ENCODE measurements at places on chromosomes 13 and 19.

DNA sequence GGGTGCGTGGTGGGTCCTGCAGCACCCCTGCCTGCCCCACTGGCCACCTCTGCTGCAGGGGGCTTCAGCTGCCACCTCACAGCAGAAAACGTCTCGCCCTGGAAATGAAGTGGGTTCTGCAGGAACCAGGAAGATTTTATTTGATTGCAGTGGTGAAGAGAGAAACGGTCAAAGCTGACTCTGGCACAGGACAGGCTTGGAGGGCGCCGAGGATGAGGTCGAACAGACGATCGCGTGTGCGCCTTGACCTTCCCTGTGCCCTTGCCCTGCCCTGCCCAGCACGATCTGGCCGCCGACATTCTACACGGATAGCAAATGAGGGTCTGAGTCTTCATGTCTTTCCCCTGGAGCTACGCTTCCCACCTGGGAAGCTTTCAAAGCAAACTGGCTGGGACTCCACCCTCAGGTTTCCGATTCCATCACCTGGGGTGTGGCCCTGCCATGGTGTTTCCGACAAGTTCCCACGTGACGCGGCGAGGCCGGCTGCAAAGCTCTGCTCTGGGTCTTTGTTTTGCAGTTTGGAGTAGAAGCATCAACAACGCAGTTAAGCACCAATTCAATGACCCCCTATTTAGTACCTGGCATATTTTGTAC lies 50.3 kb upstream of the TUBGCP3 start:
- no peak for DNase-seq

DNA sequence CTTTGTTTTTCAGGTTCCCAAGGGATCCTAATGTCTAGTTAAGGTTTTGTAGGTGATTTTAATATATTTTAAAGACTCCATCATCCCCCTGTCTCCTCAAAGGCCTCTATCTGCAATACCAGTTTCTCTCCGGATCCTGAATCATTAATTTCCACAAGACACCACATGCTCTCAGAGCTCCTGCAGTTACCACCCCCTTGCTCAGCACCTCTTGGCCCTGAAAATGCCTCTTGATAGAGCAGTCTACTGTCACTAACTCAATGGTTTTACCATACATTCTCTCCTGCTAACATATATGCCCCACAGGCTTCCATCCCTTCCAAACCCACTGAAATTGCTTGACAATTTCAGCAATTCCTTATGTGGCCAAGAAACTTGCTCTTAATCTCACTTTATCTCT lies 1.9 kb upstream of the PEG3 start:
- DNase-seq = no peak

DNA sequence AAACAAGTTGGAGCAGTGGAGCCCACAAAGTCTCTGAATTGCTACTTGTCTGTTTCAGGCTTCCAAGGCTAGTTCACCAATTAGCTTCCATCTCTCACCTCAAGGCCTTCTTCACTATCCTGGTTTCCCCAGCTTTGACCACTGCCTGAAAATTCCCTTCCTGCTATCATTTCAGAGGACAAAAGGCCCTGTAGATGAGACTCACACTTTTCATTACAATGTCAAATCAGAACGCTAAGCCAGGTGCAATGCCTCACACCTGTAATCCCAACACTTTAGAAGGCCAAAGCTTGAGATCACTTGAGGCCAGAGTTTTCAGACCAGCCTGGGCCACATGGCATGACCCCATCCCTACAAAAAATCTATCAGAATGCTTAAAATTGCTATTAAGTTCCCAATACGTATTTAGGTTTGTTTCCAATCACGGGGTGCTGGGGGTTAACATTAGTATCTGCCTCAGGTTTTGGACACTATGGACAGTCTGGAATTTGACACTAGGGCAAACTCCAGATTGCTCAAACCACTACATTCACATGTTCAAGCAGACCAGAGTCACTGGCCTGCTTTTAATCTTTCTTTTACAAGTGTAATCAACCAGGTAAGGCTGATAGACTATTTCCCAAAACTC lies 5.5 kb downstream of the TPT1 start:
- DNase-seq = no peak

DNA sequence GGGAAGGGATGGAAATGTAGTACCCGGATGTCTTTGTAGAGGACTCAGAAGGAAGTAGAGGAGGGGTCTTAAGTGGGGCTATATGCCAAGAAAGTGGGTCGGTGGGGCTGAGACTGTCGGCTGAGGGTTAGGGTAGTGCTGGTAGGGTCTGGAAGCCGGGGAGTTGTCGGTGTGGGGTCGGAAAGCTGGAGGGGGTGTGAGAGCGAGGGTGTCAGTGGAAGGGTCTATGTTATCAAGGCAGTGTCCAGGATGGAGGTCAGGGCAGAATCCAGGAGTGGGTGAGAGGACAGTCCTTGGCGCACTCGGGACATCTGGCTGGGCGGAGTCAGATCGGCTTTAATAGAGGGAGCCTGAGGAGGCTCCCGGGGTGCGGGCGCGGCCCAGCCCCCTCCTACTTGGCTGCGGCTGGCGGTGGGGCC lies 1.7 kb downstream of the HSPB6 start:
- peak; percentile 32 for DNase-seq

DNA sequence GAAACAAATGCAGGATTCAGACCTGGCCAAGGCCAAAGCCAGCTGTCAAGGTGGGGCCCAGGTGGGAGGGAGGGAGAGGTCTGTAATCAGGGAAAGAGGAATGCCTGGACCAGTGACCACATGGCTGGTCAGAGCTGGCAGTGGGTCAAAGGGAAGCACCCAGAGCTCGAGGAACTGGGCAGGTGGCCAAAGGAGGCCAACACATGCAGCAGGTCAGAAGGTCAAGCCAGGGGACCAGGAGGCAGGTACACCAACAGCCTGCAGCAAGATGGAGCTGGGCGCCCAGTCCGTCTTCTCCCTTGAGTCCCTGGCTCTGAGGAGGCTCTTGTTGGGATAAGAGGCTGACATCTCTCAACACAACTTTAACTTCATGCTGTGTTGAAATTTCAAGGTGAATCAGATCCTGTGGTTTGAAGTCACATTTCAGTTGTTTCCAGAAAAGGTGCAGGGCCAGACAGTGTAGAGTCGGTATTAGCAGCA lies 17.1 kb downstream of the GPATCH1 start:
- DNase-seq = no peak

GRCh38 chr13:99396446-99396845 lies 89.2 kb upstream of the GPR183 start:
- no peak for DNase-seq

DNA sequence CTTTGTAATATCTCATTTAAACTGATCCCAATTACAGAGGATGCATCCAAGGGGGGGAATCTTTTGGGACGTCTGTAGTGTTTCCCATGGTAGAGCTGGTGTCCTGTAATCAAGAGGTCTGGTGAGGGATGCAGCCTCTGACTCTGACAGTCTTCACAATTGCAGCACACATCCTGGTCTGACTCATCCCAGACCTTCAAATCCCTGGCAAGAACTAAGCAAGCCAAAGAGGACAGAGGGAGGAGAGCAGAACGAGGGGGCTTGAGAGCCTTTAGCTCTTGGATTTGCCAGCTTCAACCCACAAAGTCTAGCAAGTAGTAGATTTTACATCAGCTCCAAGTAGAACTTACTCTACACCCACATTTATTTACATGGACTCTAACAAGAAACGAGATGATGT lies 17.3 kb upstream of the FCGBP start:
- DNase-seq = no peak

DNA sequence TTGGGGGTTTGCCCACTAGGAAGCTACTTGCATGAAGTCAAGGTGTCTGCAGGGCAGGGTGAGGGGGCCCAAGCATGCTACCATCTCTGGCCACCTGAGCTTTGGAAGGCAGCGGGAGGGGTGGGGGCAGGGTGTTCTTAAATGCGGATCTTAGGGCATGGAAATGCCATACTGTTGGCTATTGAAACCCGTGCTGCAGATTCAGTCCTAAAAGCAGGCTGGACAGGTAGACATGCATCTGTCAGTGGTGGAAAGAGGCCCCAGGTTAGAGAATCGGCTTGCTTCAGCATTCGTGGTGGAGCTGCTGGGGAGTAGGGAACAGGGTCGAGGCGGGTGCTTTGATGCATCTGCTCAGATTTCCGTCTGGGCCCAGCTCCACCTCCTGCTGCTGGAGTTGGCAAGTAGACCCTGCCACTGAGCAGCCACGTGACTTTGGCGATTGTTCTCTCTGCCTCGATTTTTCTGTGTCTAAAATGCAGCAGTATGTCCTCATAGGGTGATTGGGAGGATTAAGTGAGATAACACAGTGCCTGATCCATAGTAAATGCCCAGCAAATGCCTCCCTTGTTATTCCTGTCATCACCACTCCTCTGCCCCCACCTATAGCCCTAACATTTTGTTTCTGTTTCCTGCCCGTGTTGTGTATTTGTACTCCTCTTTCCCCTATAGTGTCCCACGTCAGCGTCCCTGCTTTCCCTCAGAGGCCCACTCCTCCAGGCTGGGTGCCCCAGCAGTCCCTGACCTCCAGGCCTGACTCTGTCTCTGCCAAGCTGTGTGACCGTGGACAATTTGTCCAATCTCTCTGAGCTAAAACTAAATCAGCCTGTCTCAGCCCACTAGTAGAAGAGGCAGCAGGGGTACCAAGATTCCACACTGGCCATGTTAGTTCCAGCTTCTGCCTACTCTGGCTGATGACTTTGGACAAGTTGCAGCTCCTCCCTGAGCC lies 5.8 kb downstream of the PPP1R37 start:
- DNase-seq = no peak

- no peak for DNase-seq
These were observed 328 bp downstream of the CYP4F12 start for GRCh38 chr19:15673176-15673654.

GRCh38 chr13:77429320-77430142 lies 102.6 kb upstream of the MYCBP2 start:
- DNase-seq = no peak

GRCh38 chr13:36432106-36432544 lies at the start of gene CCNA1:
Gene CCNA1, plus strand, starts transcription at chr13:36432495. Its CDS starts 562 bp downstream, at chr13:36433057.
- peak; percentile 81 for DNase-seq

DNA sequence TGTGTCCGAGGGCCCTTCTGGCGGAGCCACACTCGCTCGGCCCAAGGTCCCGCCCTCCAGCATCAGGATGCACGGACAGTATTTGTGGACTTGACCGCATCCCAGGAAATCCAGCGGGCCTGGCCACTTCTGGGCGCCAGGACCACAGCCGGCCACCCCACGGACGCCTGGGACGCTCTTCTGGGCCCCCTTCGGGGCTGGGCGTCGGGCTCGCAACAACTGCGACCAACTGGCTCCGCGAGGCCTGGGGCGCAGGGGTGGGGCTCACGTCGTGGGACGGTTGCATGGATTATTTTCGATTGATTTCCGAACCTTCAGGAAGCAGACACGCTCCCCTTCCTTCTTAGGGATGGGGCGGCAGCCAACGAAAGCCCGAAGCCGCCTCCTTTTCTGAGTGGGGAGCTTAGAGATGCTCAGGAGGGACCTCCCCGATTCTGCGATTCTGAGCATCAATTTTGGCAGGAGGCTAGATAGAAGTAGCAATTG lies 521 bp upstream of the NUP58 start:
- DNase-seq = peak; percentile 68

DNA sequence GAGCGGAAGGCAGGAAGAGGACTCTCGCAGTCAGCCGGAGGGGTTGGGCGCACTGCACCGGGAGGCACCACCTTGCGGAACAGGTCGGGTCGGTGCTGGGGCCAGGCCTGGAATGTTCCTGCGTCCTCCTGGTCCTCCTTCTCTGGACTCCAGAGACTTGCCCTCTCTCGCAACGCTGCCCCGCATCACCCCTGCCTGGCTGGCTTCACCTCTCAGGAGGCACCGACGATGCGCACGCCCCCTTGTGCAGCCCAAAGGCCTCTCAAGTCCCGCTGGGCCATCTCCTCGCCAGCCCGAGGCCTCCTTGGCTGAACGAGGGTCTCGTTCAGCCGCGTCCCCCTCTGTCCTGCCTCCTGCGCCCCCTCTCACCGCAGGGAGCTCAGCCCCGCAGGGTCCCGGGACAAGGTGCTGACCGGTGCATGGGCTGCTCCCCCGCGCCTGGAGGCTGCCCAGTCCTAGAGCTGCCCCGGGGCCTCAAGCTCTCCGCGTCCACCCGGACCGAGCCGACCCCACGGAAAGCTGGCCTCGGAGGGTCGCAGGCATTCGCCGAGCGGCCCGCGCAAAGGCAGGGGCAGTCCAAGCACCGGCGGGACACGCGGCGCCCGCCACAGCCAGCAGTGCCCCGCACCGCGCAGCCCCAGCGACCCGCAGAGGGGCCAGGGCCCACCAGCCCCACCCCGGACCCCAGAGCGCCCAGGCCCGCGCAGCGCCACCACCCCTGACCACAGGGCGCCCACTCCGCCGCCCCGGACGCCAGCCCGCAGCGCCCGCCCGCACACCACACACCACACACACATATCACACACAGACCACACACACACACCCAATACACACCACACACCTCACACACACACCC lies 133.8 kb downstream of the CRYL1 start:
- no peak for DNase-seq

- no peak for DNase-seq
These were observed 12.9 kb upstream of the RNF113B start for GRCh38 chr13:98189841-98190505.

Data from NCI-H524 (cell line).